ENCODE measurements at places on chromosomes 12 and 14.

GRCh38 chr12:89733579-89734201 is 25.1 kb upstream of the ATP2B1 start:
- no peak for DNase-seq

GRCh38 chr14:22303589-22304195 is 285.3 kb downstream of the DAD1 start:
- no peak for DNase-seq

GRCh38 chr14:50023671-50024490 is 92.5 kb downstream of the VCPKMT start:
- no peak for DNase-seq

- no peak for DNase-seq
Measured at GRCh38 chr14:104224131-104224505, 85.7 kb downstream of the KIF26A start.

DNA sequence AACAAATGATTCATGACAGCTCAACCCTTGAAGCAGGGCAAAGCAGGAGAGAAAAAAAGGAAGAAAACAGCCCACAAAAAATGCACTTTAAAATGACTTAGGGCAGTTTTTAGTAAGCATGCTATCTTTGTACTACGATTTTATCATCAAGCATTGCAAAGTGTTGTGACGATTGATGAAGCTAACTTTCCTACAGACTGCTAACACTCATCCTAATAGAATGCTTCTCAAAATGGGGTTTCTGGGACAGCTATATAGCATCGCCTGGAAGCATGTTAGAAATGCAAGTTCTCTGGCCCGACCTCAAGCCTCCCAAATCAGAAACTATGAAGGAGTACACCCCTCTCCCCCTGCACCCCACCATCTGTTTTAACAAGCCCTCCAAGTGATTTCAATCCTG is 256.4 kb downstream of the SSPN start:
- no peak for DNase-seq

- no peak for DNase-seq
Measured at GRCh38 chr12:24960222-24960855, 11.4 kb upstream of the BCAT1 start.

DNA sequence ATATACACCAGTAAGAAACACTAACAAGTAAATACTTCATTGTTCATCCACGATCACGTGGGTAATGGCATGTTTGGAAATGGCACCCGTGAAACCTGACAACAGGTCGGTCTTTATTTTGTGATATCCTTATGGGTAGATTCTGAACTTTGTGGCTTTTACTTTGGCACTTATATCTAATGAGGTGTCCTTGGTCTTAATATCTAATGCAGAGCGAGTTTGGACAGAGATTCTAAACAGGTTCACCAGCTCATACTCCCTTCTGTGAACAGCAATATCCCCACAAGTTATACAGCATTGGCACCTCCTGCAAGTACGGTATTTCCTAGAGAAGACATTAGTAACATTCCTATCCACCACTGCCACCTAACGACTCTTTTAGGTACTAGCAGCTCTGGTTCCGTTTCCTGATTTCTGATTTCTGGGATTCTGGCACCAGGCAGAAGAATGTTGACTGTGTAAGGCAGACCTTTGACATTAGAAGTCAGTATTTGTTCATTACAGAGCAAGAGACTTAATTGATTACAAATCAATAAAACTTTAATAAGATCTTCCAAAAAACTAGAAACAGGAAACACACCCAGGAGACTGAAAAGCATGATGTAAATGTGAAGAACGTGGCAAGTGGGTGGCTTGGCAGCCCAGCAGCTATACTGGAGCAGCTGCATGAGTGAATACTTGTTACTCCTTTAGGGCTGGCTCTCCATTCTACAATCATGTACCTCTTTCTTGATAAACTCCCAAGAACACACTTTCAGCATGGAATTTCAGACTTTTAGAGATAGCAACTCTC is 2.5 kb downstream of the ANG start:
- DNase-seq: no peak

GRCh38 chr12:95393191-95393790 is 80.7 kb upstream of the METAP2 start:
- DNase-seq: no peak

DNA sequence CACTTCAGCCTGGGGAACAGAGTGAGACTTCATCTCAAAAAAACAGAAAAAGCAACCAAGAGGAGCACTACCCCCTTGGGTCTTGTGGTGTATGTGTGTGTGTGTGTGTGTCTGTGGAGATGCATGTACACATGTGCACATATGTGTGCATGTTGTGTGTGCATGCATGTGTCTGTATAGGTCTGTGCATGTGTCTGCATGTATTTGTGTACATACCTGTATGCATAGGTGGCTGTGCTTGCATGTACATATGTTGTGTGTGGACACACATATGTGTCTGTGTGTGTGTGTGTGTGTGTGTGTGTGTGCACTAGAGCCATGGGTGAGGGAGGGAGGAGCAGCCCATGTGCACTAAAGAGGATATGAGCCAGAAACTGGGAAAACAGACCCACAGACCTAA is 49.1 kb downstream of the ARL6IP4 start:
- DNase-seq: no peak

Data from dorsolateral prefrontal cortex (tissue), 122 donors.